ENCODE measurements at places on chromosomes 12 and 14.

DNA sequence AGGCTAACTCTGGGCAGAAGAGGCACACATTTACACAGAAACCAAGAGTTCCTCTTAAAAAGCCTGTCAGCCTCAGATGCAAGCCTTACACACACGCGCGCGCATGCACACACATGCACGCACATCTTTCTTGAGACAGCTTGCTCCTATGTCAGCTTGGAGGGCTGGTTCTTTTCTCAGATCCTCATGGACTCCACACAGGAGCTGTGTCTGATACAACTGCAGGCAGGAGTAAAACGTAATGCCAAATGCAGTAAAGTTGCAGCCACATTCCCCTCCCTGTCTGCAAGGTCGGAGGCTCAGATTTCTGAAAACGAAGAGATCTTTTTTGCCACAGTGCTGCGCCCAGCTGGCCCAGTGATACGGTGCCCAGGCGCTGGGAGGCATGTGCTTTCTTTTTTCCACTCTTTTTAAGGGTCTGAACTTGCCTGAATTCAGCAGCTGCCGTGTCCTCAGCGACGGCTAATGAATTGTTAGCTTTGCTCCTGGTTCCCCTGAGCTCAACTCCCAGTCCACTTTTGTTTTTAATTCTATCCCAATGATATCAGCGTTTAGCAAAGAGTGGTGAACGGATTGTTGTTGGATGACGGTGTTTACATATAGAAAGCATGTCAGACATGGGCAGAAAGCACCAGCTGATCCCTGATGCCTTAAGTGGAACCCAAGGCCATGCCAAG, 72.9 kb upstream of the FOXN3 start:
- DNase-seq, result no peak

DNA sequence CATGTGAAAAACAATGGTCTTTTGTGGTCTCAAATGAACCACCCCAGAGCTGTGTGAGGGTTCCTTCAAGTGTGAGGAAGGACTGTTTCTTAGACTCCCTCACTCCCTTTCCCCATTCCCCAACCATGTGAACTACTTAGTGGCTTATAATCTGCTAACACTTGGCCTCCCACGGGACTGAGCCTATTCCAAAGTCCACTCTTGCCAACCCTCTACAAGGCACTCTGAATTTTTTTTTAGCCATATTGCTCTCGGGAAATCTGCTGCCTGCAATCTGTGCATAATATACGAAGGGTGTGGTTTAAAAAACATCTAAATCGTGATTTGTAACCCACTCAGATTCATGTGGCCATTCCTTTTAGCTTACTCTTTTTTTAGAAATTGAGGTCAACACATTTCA, 2.6 kb downstream of the SVOP start:
- DNase-seq, result no peak

DNA sequence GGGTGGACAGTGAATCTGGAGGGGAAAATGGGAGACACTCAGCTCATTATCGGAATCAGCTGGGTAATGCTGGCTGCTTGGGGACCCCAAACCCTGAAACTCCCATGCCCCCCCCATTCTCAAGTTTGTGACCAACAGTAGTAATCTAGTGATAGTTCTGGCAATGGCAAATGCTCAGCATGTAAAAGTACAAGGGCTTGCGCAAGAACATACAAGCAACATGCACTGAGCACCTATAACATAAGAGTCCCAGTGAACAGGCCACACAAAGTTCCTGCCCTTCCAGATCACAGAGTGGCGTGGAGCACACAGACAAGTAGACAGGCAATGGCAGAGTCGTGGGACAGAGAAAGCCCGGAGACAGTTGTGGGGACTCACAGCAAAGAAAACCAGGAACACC, 407.9 kb downstream of the MED13L start:
- DNase-seq, result no peak

GRCh38 chr12:52763036-52763659, 14.0 kb downstream of the KRT76 start:
- no peak for DNase-seq

- no peak for DNase-seq
Observed at GRCh38 chr14:52048641-52049204, 20.1 kb downstream of the NID2 start.

GRCh38 chr12:53476769-53477209, 22.5 kb downstream of the MAP3K12 start:
- DNase-seq, result no peak

All from stimulated activated CD8-positive, alpha-beta memory T cell treated with anti-CD3 and anti-CD28 coated beads, Interleukin-15, amount 100 ng/mL, for 24 hours (primary cell).